ENCODE measurements at places on chromosomes 12 and 14. TPM values are rescaled to one million over a fixed set of nuclear protein-coding genes. Genes with fewer than 3 reads are reported as not detected.

Gene BCL2L2
- 44.6 TPM for total RNA-seq

GRCh38 chr12:14836336-14837210, 6.8 kb downstream of the ART4 start:
- DNase-seq: no peak

GRCh38 chr12:88325076-88325815, 183.1 kb downstream of the TMTC3 start:
- peak; percentile 65 for DNase-seq

- no peak for DNase-seq
Observed at GRCh38 chr14:22613106-22613695, 15.1 kb downstream of the ABHD4 start.

- no peak for DNase-seq
Observed at GRCh38 chr14:90720336-90720735, 95.9 kb downstream of the TTC7B start.

Gene GALNT8
- total RNA-seq: 1.3 TPM

DNA sequence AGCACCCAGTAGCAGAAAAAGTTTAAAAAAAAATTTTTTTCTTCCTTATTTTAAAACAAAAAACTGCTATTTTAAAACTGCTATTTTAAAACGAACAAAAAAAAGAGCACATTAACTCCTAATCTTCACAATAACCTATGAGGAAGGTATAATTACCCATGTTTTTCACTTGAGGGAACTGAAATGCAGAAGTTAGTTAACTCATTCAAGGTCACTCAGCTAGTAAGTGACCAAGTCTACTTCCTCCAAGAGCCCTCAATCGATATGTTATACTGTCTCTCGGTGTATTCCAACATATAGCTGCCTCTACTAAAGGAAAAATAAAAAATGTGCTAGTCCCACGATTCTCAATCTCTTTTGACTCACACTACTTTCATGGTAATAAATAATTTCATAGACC, 7.8 kb downstream of the RPAP3 start:
- no peak for DNase-seq

DNA sequence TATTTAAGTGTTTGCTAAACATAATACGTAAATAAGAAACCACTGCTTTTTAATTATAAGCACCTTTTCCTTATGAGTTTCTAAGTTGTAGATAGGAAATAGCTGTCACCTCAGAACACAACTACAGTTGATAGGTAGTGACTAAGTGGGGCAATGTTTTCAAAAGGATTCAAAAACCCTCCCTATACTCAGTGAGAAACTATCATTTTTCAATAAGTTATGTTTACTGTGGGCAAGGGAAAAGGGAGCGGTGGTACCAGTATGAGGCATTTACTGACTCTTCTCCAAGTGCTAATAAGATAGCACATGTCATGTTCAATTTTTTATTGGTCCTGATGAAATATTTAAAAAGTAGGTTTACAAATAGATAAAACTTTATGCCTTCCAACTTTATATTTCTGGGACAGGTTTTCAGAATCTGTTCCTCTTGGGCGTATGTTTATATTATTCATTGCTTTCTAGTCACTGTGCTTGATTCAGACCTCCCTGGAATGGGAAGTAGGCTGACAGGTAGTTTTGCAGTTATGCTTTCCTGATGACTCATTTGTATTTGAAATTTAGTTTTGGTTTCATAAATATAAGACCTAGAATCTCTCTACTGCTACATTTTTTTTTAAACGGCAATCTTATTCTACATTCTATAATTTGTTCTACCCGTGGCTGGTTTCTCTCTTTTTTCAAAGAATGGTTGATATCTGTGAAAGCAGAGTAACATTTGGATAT, 153.1 kb downstream of the TMEM117 start:
- DNase-seq: no peak

Gene TRIAP1
- 4.7 TPM for total RNA-seq

- no peak for DNase-seq
Observed at GRCh38 chr12:128474916-128475315, 207.9 kb downstream of the TMEM132C start.

- no peak for DNase-seq
Observed at GRCh38 chr14:88203291-88203690, 119.8 kb downstream of the KCNK10 start.

- peak; percentile 82 for DNase-seq
Observed at GRCh38 chr14:24332268-24332993, 2.4 kb downstream of the ADCY4 start.

- DNase-seq: no peak
Observed at GRCh38 chr14:27243365-27243764, 645.5 kb upstream of the NOVA1 start.

- DNase-seq: peak; percentile 71
Observed at GRCh38 chr14:32472512-32473463, 143.7 kb downstream of the AKAP6 start.

DNA sequence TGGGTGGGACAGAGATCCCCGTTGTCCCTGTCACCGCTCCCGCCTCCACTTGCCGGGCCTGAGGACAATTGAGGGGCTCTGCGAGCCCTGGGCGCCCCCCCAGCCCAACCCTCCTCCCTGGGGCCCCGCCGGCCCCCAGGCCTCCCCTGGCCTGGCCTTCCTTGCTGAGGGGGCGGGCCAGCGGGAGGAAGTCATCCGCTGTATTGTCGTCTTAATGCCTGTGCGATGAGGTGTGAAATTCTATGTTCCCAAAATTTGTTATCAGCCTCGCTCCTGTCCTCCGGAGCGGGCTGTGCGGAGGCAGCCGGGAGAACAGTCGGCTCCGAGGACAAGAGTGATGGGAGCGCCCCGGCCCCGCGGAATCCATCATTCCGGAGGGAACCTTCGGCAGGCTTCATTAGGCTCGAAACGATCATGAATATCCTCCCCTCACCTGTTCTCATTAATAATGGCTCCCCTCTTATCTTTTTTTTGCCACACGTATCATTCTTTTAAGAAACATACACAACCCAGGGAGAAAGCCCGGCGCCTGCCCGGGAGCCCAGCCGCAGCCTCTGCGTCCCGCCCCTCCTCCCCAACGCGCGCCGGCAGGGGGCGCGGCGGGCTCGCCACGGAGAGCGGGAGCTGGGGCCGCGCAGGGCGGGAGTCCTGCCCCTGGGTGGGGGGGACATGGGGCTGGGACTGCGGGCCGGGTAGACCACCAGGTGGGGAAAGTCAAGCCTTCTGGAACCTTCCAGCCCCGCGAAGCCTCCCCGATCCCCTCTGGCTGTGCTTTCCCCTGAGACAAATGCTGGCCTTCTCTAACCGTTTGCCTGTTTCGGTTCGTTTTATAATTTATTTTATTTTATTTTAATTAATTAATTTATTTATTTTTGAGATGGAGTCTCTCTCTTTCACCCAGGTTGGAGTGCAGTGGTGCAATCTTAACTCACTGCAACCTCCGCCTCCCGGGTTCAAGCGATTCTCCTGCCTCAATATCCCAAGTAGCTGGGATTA, 17.1 kb upstream of the DLK1 start:
- no peak for DNase-seq

GRCh38 chr12:122166422-122167349, 7.3 kb downstream of the IL31 start:
- no peak for DNase-seq

- no peak for DNase-seq
Observed at GRCh38 chr12:124492879-124493808, 74.3 kb downstream of the NCOR2 start.

Gene PLCZ1
- not detected for total RNA-seq

Measured in stomach (tissue), 19 donors.